Gastroesophageal sphincter (tissue), 4 donors: ENCODE measurements at places on chromosomes 5 and 9. TPM values are rescaled to one million over a fixed set of nuclear protein-coding genes. Genes with fewer than 3 reads are reported as not detected.

- no peak for ATAC-seq
Measured at GRCh38 chr9:125431741-125432271, 170.2 kb downstream of the GAPVD1 start.

DNA sequence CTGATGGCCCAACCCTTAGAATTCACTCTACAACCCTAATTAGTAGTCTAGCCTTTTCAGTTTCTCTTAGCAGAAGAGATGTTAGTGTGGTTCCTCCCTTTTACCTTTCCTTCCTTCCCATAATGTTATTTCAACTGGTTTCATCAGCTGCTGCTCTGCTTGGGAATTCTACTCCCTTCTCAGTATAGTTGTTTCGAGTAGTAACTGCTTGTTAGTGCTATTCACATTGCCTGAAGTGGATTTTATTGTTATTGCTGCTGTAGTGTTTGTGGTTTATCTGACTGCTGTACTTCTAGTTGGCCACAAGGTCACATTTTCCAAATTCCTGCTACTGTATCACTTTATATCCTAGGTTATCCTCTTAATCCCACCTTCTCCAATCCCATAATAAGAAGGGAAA is 29.7 kb downstream of the SMIM15 start:
- no peak for ATAC-seq

DNA sequence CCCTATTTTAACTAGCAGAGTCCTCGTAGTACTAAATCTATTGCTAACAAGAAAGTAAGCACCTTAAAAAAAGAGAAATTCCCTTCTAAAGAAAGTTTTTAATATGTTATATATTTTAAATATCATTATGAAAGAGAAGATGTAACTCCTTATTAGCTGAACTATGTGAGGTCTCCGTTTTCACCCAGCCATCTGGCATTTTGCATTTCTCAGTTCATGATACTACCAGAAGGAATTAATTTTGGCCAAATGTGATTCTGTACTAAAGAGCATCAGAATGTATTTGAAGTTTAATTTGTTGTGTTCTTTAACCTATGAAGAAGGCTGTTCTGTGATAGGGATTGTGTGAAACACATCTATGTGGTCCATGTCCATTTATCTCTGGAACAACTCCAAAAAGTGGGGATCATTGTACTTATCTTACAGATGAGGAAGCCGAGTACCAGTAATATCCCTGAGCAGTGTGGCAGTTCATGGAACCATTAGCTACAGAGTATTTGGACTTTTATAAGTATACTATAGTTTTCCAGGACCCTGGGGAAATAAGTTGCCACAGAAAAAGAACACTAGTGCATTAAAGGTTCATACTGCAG is 29.8 kb downstream of the TNFAIP8 start:
- no peak for ATAC-seq

DNA sequence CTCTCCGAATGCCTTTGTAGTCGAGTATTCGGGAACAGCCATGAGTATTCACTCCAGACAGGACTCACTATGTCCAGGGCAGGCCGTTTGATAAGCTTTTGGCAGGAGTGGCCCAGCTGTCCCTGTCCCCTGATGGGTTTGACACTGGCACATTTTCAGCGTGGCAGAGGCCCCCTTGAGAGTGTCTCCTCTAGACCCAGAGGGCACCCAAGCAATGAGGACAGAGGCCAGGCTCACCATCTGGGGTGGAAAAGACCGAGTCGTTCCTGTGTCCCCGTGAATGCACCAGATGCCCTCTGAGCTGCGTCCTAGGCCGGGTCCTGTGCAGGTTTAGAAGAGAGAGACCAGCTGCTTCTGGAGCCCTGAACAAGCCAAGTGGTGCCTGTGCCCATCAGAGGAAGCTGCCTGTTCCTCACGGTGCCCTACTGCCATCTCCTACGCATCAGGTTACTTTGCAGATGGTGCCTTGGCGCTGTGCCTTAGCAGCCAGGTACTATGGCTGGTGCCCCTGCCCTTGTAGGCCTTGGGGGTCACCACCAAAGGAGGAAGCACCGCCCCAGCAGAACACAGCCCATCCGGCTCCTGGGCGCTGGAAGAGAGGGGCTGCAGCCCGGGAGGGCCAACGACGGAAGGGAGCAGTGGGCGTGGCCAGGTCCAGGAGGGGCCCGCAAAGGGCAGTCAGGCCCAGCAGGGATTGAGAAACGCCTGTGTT is 42.4 kb downstream of the LRSAM1 start:
- ATAC-seq = no peak

DNA sequence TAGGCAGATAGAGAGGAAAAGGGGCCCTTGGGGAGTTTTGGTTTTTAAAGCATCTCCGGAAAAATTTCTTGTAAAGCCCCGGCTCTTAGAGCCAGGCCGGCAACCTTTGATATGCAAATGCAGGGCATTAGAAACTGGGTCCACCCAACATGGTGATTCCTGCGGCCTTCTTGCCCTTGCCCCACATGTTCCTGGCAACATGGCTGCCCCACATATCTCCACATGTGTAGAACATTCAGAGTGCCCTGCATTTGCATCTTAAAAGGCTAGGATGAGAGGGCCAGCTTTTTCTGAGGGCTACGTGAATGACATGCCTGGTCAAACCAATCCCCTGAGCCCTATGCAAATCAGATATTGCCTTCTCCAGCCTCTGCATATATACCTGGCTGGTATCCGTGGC is 5.0 kb upstream of the SNAPC3 start:
- ATAC-seq = no peak

DNA sequence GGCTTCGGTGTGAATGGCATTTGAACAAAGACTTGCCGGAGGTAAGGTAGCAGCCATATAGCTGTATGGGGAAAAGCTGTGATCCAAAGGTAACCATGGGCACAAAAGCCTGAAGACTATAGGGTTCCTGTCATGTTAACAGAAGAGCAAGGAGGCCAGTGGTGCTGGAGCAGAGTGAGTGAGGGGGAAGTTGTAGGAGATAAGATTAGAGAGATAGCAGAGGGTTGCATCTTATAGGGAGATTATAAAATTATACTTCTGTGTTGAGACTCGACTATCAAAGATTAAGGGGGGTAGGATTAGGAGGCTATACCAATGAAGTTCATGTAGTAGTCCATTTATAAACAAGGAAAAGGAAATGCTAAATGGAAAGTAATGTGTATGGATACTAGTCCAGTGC is 3.3 kb downstream of the NCBP1 start:
- no peak for ATAC-seq

DNA sequence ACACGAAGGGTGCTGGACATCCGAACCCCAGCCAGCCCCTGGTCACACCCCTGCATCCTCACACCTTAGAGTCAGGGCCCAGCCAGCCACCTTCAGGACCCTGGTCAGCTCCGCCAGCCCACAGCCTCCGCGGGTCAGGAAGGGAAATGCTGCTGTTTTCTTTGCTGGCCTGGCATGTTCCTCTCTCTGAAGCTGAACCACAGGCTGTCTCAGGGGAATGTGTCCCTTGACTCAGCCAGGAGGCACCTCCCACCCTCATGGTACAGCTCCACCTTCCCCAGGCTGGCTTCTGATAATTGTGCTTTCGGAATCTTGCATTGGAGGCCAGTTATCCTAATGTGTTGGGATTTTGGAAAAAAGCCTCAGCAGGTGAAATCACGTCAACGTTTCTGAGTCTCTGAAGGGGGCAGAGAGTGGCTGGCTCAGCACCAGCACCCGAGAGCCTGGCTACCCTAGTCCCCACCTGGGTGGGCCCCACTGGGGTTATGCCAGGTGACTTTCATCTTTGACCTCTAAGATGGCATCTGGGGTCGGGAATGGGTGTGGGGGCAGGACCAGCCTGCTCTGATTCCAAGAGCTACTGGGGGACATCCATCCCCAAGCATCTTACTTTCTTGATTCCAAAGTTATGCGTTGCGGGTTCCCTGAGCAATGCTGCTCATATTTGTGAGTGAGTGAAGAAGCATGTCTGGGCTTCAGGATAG is 9.8 kb upstream of the OLFM1 start:
- ATAC-seq = no peak

DNA sequence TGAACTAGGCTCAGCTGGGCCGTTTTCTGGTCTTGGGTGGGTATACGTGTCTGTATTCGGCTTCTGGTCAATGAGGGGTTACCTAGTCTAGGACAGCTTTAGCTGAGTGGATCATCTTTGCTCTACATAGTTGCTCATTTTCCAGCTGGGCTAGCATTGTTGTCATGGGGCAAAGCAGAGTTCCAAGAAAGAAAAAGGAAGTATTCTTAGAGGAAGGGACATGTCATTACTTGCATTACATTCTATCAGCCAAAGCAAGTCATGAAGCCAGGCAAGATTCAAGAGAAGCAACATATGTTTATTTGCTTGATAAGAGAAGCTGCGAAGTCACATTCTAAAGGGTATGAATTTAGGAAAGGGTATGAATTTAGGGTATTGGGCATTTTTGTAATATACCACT is 396.5 kb downstream of the ZNF608 start:
- no peak for ATAC-seq

DNA sequence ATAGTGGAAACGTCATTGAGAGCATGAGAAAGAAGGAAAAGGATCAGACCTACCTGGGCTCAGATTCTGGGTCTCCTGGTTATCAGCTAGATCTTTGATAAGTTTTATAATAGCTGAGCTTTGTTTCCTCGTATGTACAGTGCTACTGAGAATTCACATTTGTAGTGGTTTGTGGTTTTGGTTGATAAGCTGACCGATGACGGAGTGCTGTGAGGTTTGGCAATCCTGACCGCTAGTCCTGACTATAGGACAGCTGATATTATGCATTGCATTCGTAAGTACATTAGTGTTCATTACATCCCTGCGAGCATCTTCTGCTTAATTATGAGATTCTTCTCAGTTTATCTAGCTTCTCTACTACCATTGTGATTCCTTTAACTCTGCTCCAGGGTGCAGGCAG is 190.7 kb upstream of the SLC27A6 start:
- no peak for ATAC-seq

DNA sequence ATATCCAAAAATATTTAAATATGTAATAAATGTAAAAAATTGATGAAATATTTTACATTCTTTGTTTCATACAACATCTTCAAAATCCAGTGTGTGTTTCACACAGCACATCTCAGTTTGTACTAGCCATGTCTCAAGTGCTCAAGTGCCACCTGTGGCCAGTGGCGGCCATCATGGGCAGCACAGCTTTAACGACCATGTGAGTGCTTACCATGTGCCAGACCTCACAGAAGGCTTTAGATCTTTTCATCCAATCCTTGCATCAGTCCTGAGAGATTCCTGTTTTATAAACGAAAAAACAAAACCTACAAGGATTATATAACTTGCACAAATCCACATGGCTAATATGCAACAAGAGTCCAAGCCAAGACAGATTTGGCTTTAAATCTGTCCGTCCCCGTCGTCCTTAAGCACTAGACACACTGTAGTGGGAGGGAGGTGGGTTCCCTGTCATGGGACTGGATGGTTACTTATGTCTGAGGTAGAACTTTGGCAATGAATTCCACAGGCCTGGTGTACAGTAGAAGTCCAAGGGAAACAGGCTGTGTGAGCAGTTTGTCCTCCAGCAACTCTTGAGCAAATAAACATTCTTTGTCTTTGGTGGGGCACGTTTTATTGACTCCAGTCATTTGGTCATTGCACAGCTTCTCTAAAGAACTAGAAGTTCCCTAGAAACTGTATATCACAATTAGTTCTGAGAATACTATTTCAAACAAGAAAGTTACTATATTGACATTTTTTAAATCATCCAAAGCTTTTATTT is 25.0 kb upstream of the F2R start:
- ATAC-seq = peak; percentile 57

DNA sequence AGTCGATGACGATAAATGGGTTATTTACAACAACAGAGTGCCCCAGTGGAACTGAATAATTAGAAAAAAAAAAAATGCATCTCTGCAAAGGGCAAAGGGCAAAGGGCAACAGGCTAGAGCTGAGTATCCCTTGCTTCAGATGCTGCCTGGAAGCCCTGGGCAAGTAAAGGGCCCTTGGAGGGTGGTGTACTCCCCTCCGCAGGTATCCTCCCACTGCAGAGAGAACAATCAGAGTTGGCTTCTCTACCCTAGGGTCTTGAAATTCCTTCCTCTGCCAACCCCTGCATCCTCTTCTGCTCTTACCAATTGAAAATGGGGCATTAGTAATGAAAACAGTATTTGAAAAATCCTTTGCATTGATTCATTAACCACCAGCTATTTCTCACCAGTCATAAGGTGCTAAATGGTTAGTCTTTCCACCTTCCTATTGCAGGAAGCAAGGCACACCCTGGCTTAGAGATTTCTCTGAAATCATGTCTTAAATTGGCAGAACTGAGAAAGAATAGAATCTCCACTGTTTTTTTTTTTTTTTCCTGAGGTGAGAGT is 122.6 kb downstream of the SEMA6A start:
- no peak for ATAC-seq

DNA sequence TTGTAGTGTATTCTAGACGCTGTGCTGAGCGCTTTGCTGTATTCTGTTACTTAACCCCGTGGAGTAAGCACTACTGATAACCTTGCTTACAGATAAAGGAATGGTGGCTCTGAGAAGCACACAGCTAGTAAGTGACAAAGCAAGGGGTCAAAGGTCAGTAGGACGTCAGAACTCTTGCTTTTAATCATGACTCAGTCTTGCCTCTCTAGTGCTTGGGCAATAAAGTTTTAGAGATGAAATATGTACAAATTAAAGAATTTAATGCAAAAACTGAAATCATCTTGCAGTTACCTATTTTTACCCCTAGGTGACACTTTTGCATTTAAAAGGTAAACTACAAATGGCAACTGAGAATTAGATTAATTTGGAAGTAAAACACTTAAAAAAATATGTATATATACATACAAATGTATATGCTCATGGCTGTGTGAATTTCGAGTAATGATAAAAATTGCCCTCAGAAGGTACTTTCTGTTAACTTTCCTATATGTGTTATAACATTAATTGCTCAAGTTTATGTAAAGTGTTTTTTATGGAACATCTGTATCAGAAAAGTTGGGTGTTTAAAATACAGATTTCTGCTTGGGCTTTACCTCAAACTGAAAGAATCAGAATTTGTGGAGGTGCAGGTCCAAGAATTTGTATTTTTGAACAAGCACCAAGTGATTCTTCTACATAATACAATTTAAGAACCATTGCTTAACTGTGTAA is 175.1 kb upstream of the DAB2 start:
- no peak for ATAC-seq

DNA sequence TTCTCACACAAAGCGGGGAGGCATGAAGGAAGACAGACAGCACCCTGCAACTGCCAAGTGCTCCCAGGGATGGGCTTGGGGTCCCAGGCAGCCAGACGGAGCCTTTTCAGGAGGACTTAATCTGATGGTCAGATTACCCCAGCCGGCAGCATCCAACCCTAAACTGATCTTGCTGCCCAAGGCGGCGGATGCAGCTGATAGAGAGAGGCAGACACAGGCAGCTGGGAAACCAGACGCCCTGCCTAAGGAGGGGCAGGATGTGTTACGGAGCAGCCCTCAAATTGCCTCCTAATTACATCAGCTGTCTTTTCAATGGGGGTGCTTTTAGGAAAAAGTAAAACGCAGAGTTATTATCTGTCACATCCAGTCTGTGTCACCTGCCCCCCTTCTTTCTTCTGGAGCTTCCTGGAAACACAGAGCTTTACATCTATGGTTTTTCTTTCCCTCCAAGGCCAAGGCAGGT is 190.9 kb upstream of the PANK3 start:
- no peak for ATAC-seq

GRCh38 chr5:136191304-136192014 is 1.5 kb downstream of the SMIM32 start:
- no peak for ATAC-seq

The ABCA1 gene
- total RNA-seq = 91.5 TPM

The FAM78A gene
- 5.4 TPM for total RNA-seq

The LCN6 gene
- 21.0 TPM for total RNA-seq

The PCDHB7 gene
- 3.0 TPM for total RNA-seq

The ZNF484 gene
- total RNA-seq = 13.1 TPM

The DMRT2 gene
- total RNA-seq = 1.6 TPM

The ZNF366 gene
- 6.5 TPM for total RNA-seq

The GRXCR2 gene
- total RNA-seq = not detected
